ENCODE measurements at places on chromosomes 13 and 19.

GRCh38 chr13:109684824-109685202 is 101.6 kb downstream of the IRS2 start:
- no peak for DNase-seq

GRCh38 chr13:99311137-99311536 is 3.9 kb upstream of the GPR183 start:
- no peak for DNase-seq

GRCh38 chr13:112962911-112963625 is 5.9 kb upstream of the MCF2L start:
- DNase-seq: no peak

DNA sequence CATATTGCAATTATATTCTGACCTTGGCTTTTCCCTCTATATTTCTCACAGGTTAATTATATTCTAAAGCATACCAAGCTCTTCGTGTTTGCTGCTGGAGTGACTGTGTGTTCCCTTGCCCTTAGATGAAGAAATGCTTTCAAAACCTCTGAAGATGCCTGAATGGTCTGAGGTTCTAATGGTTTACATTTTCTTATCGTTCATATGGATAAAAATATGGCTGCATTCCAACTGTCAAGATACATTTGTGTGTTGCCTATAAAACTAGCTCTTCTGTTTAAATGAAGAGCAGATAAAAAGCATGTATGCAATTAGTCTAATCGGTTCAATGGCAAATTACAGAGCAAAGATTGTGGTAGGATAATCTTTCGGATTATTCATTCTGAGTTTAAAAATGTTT is 68.4 kb upstream of the ANKRD10 start:
- DNase-seq: no peak

DNA sequence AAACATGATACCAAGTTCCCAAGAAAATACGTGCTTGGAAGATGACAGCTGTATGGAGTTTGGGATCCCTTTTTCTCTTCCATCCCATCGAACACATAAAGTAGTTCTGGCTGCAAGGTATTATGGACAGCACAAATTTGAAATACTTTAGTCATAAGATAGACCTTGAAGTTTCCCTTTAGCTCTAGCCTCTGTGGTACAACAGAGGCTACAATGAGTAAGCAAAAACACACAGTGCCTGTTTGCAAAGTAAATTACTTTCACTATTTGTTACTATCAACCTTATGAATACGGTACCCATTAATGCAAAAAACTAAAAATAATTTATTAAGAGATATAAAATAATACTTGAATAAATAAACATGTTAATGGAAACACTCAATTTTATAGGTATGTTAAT is 21.0 kb upstream of the LRCH1 start:
- DNase-seq: no peak

GRCh38 chr13:24232037-24232436 is 71.5 kb downstream of the SPATA13 start:
- DNase-seq: no peak

DNA sequence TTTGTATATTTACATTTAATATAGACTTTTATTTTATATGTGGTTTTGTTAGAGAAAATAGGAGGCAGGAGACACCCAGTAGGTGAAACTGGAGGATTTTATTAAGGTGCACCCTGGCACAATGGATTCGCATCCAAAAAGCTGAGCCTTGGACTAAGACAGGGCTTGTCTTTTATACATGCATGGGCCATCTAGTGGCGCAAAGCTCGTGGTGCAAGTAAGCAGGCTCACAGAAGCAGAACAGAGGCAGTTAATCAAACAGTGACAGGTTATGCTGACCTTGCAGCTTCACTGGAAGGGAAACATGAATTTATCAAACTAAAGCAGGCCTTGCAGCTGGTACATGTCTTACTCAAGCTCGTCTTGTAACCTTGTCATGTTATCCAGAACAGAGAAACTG is 58.8 kb upstream of the ZNF681 start:
- no peak for DNase-seq

DNA sequence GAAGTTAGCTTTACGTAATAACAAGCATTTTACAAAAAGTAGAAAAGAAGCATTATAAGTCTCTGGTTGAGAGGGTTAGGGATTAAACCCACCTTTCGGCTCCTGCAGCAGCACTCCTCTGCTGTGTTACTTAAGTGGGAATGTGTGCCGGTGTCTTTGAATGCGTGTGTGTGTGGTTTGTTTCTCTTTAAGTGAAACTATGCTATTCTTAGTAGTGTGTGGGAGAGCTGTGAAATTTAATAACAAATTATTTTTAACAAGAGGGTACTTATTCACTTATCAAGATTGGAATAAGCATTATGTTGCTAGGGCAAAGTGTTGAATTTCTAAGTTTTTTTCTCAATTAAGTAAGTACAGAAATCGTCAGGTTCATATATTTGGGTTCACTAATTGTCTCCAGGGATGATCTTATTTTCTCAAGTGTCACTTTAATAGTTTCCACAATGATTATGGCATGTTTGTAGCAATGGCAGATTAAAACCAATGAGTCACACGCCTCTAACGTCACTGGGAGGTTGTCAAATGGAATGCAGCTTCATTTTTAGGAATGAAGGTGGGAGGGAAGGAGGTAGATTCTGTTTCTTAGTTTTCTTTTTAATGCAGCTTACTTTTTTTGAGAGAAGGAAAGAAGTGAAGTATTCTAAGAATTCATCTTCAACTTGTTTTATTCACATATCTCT is 151.3 kb downstream of the LMO7 start:
- no peak for DNase-seq

GRCh38 chr19:4506449-4507149 is 11.7 kb downstream of the PLIN4 start:
- peak; percentile 17 for DNase-seq

GRCh38 chr19:11447347-11448262 is 12.2 kb downstream of the PRKCSH start:
- DNase-seq: no peak

DNA sequence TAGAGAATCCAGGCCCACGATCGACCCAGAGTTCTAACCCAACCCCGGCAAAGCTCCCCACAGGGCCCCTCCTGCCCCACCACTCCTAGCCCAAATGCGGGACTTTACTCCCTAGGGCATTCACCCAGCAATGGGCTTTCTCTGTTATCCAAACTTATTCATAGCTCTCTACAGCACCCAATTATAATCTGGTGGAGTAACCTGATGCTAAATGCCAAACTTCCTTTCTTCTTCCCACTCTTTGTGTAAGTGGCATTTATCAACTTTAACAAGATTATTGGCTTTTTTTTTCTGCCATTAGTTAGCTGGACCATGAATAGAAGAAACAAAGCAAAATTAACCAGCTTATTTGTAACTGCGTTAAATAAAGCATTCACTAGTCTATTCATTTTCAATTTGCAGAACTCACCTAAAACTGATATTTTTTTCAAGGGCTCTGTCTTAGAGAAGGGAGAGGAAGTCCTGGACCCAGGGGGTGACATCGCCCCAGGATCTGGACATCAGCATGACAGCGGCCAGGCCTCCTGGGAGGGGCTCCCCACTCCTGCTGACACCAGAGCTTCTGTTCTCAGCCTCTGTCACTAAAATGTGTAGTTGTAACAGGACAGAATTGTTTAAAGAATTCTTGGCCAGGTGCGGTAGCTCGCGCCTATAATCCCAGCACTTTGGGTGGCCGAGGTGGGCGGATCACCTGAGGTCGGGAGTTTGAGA is 1.5 kb downstream of the FAM124A start:
- DNase-seq: no peak

DNA sequence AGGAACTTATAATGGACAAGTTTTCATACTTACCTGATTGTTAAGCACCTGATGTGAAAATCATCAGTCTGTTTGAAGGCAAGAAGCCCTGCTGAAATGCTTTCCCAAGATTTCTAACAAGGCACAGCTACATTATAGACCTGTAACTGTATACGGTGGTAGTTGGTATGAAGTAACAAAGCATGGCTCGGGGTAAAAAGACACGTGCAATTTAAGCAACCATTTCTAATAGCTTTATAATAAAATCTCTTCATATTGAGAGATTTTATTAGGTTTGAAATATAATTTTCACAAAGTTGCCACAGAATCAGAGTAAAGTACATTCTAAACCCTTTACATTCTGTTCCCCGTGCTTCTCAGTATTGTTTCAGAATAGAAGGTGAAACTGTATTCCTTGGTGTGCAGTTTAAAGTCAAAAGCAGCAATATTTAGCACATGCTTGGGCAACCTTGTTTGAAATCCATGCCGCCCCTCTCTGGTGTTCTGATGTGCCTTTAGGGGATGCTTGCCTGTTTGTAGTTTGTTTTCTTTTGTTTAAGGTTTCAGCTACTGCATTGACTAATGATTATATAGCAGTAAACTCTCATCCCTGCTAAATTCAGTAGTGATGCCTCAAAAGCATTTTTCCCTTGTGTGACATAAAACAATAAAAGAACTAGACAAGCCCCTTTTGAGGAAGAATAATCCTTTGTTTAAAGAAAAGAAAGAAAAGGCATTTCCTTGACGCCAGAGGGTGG is 125.2 kb upstream of the OBI1 start:
- no peak for DNase-seq

- DNase-seq: no peak
Observed at GRCh38 chr19:48396824-48397176, 3.3 kb downstream of the GRIN2D start.

DNA sequence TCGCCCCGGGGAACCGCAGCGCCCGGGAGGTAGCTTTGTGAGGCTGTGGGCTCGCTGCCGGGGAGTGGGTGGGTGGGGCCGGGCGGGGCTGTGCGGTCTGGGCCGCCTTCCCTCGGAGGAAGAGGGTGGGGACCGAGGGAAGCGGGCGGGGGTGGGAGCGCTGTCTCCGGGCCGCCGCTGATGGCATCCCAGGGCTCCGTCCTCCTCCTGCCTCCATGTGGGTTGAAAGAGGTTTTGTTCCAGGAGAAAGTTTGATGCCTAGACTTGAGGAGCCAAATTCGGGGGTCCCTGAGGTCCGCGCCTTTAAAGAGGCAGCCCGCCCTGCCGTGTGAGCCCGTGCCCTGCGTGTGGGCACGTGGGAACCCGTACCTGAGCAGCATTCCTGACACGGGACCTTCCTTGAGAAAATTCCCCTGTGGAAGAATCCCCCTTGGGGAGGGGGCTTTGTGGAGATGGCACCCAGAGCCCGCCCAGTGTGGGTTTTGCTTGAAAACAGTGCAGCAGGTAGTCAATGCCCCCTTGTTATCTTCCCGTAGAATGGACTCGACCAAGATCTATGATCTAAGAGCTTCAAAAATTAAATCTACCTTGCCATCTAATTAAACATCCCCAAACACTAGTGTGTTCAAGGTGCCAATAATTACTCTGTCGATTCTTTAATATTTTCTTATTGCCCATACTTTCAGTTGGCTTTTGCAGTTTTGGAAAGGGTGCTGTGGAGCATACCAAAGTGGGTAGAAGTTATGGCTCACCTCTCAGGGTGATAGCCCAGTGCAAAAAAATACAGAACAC is 107.8 kb downstream of the RXFP2 start:
- no peak for DNase-seq

- DNase-seq: no peak
Observed at GRCh38 chr13:74027161-74027779, 106.9 kb downstream of the KLF12 start.

DNA sequence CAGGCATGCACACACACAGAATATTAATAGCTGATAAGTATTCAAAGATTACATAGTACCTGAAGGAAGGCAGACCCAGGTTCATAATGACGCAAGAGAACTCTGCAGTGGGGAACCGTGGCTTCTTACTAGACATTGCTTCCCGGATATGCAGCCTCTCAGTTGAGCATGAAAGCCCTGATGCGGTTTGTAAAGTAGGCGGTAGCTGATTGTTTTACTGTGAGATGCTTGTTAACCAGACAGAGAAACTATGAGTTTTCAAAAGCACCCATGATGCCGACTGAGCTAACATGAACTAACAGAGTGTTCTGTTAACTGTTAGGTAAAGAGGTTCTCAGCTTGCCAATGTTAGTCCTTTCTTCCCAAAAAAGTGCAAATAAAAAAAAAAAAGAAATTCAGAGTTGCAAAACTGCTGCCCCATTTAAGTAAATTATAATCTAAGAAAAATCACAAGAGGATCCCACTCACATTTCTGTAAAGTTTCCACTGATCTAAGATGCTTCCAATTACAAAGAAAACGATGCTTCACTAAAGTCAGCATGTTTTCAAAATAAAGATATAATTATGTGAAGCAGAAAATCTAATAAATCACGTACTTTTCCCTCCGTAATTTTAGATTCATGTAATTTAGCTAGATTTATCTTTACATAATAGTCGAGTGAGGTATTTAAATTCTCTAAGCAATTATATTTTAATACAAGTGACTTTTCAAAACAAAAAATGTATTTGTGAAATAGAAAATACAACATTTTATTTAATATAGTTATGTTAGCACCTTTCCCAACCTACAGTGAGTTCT is 2.2 kb downstream of the FLT1 start:
- no peak for DNase-seq

- DNase-seq: no peak
Observed at GRCh38 chr13:98216135-98216565, 39.1 kb upstream of the RNF113B start.
